ENCODE measurements at places on chromosomes 2 and 18.
A peak's percentile ranks its signal among the peaks of the same experiment; 100 is the strongest.

GRCh38 chr2:103161456-103162289, 399.8 kb downstream of the TMEM182 start:
- DNase-seq = no peak

- no peak for DNase-seq
These were observed 86.8 kb downstream of the GPD2 start for GRCh38 chr2:156522864-156523440.

- peak; percentile 18 for DNase-seq
These were observed 147.6 kb downstream of the HDAC4 start for GRCh38 chr2:239253264-239253663.

- DNase-seq = no peak
These were observed 49.2 kb upstream of the SPOPL start for GRCh38 chr2:138452324-138452723.

DNA sequence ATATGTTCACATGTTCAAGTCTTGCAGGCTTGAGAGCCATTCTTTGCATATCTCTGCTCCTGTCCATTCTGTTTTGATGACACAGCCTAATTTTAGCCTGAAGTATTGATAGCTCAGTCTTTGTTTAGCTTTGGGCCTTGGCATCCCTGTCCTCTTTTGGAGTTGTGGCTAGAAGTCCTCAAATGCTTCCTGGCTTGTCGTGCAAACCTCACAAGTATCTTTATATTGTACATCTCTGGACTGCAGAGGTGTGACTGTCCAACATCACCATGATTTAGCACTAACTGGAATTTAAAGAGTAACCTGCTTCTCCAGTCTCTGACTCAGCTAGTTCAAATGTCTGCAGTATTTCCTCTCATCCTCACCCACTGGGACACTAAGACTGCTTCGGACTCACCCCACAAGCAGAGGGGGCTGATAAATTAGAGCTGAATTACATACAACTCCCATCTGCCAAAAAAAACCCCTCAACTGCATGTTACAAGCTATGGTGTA, 11.7 kb downstream of the PFN4 start:
- no peak for DNase-seq

All from stimulated activated naive CD4-positive, alpha-beta T cell (primary cell).